Calu3 (cell line): ENCODE measurements at places on chromosomes 16 and 17. TPM values are rescaled to one million over a fixed set of nuclear protein-coding genes. Genes with fewer than 3 reads are reported as not detected.

DNA sequence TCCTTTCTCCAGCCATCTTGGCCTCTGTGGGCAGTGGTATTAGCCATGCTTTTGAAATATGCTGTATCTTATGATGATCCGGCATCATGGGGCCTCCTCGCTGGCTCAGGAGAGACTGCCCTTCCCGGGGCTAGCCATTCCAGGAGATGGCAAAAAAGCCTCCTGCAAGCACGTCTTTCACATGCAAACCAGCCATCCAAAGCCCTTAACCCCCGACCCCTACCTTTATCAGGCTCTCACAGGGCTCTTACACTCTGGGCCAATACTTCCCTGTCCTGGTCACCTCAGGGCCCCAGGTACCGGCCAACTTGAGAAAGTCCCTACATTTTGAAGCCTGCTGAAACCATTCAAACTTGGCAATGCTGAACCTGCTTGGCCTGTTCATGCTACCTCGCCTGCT, 36.4 kb downstream of the MYH13 start:
- H3K27me3 ChIP-seq: no peaks in the 10 kb centered on the region
- no peaks in the 10 kb centered on the region for H3K36me3 ChIP-seq
- no peak for DNase-seq

- H3K4me3 ChIP-seq: no peak overlapping the region
- H3K36me3 ChIP-seq: no peaks in the 10 kb centered on the region
- H3K4me1 ChIP-seq: no peaks in the 10 kb centered on the region
Measured at GRCh38 chr17:70084476-70084875, 9.5 kb downstream of the KCNJ16 start.

- no peak overlapping the region for H3K4me3 ChIP-seq
- no peak overlapping the region for H3K27ac ChIP-seq
- peaks cover 39% of the 10 kb centered on the region for H3K36me3 ChIP-seq
- H3K27me3 ChIP-seq: no peaks in the 10 kb centered on the region
- peaks cover 27% of the 10 kb centered on the region for H3K4me1 ChIP-seq
Measured at GRCh38 chr16:57258910-57259475, 13.9 kb downstream of the ARL2BP start.

DNA sequence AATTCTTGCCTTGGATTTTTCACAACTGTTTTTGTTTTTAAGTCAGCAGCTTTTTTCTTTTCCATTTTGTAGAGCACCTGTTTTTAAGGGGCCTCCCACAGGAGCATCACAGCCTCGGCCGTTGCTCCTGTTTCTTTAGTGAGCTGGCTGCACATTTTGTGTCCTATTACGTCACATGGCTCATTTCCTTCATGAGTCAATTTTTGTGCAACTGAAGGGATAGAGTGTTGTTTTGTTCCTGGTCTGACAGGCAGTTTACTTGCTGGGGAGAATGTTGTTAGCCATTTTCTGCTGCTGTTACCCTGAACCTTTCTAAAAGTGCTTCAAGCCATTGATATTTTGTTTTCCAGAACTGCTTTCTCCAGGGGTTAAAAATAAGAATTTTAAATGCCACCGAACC, 45.0 kb upstream of the CRISPLD2 start:
- H3K4me3 ChIP-seq: no peak overlapping the region
- no peaks in the 10 kb centered on the region for H3K27me3 ChIP-seq
- H3K36me3 ChIP-seq: peaks cover 53% of the 10 kb centered on the region
- H3K4me1 ChIP-seq: no peaks in the 10 kb centered on the region
- DNase-seq: no peak
- no peak overlapping the region for H3K27ac ChIP-seq

DNA sequence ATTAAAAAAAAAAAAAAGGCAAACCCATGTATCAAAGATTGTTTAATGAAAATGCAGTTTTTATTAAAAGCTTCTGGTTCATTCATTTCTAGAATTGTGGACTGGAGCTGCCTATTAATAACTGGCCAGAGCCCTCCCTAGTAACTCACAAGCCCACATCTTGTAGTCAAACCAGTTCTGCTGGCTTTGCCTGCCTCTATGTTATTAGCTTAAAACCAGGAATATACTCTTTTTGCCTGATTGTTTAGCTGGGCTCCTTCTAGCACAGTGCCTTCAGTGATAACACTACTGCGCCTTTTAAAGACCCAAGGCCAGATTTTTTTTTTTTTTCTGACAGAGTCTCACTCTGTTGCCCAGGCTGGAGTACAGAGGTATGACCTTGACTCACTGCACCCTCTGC, 26.0 kb downstream of the TAC4 start:
- no peaks in the 10 kb centered on the region for H3K27me3 ChIP-seq
- H3K36me3 ChIP-seq: peaks cover 80% of the 10 kb centered on the region
- H3K4me3 ChIP-seq: no peak overlapping the region
- peaks cover 28% of the 10 kb centered on the region for H3K4me1 ChIP-seq
- peak; percentile 75 for DNase-seq
- H3K27ac ChIP-seq: no peak overlapping the region

GRCh38 chr16:68823401-68824135, 19.8 kb upstream of the TANGO6 start:
- H3K27me3 ChIP-seq: no peaks in the 10 kb centered on the region
- DNase-seq: no peak
- H3K4me1 ChIP-seq: no peaks in the 10 kb centered on the region
- H3K4me3 ChIP-seq: no peak overlapping the region

DNA sequence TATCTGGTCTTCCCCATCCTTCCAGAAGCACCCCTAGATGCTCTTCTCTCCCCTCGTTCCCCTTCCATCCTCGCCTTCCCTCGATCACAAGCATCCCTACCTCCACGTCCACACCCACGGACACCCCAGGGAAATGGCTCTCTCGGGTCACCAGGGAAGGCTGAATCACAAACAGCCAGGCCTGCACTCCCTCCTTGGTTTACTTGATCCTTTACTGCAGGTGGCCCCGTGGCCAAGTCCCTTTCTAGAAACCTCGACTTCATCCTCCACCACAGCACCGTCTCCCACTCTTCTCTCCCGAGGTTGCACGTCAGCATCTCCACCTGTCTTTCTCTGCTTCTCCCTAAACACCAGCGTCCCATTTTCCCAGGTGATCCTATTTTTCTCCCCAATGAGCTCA, 6.5 kb upstream of the RBFOX3 start:
- H3K27me3 ChIP-seq: peaks cover 90% of the 10 kb centered on the region
- DNase-seq: no peak
- H3K36me3 ChIP-seq: no peaks in the 10 kb centered on the region
- H3K4me1 ChIP-seq: no peaks in the 10 kb centered on the region
- no peak overlapping the region for H3K4me3 ChIP-seq
- no peak overlapping the region for H3K27ac ChIP-seq

DNA sequence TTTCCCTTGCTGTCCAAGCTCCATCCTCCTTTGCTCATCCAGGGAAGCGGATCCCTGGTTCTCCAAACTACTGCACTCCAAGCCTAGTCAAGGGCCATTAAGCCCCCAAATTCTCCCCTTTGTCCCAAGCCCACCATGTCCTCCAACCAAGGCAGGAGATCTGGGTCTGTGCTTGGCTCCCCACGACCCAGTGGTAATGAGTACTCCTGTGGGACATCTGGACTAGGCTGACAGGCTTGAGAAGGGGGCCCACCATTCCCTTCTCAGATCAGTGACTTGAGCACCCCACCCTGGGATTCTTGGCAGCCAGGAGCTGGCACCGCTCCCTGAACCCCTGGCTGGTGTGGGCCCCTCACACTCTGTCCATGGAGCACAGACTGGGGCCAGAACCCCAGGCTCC, 17.1 kb downstream of the OSBPL7 start:
- peaks cover 41% of the 10 kb centered on the region for H3K27me3 ChIP-seq
- no peak for DNase-seq
- H3K4me1 ChIP-seq: peaks cover under 1% of the 10 kb centered on the region
- H3K4me3 ChIP-seq: no peak overlapping the region
- H3K27ac ChIP-seq: no peak overlapping the region

DNA sequence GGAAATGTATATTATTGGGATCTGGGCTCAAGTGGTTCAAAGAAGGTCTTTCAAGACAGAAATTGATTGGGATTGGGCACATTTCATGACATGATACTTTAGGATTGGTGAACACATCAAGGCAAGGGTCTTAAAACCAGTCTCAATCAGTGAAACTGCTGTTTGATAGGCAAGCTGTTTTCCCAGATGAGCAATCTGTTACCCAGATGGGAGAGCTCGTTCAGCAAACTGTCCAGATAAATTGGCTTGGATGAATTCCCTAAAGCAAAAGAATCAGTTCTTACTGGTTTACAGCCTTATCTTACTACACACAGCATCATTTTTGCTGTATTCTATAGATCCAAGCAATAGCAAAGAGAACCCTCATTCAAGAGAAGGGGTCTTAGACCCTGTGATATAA, 31.0 kb upstream of the CNEP1R1 start:
- no peaks in the 10 kb centered on the region for H3K36me3 ChIP-seq
- no peak overlapping the region for H3K27ac ChIP-seq
- no peak for DNase-seq
- H3K4me3 ChIP-seq: no peak overlapping the region

GRCh38 chr16:48234630-48235029, 9.5 kb upstream of the LONP2 start:
- peaks cover 6% of the 10 kb centered on the region for H3K36me3 ChIP-seq
- no peak overlapping the region for H3K27ac ChIP-seq
- H3K4me1 ChIP-seq: peaks cover 28% of the 10 kb centered on the region
- H3K4me3 ChIP-seq: no peak overlapping the region

- DNase-seq: no peak
- no peaks in the 10 kb centered on the region for H3K27me3 ChIP-seq
- no peaks in the 10 kb centered on the region for H3K36me3 ChIP-seq
- no peak overlapping the region for H3K4me3 ChIP-seq
- H3K27ac ChIP-seq: no peak overlapping the region
Measured at GRCh38 chr17:60618854-60619526, 19.0 kb downstream of the PPM1D start.

GRCh38 chr16:83403761-83404160, 404.0 kb upstream of the HSBP1 start:
- no peaks in the 10 kb centered on the region for H3K36me3 ChIP-seq
- H3K4me1 ChIP-seq: no peaks in the 10 kb centered on the region
- DNase-seq: no peak
- no peak overlapping the region for H3K4me3 ChIP-seq

- H3K4me1 ChIP-seq: no peaks in the 10 kb centered on the region
- H3K27ac ChIP-seq: no peak overlapping the region
- H3K27me3 ChIP-seq: no peaks in the 10 kb centered on the region
- DNase-seq: no peak
- no peak overlapping the region for H3K4me3 ChIP-seq
Measured at GRCh38 chr16:10728003-10728887, 15.4 kb upstream of the NUBP1 start.

GRCh38 chr17:33639103-33639880, 346.2 kb upstream of the ASIC2 start:
- no peak overlapping the region for H3K4me3 ChIP-seq
- no peak overlapping the region for H3K27ac ChIP-seq
- H3K4me1 ChIP-seq: no peaks in the 10 kb centered on the region

- H3K4me3 ChIP-seq: no peak overlapping the region
- H3K4me1 ChIP-seq: peaks cover 36% of the 10 kb centered on the region
- H3K36me3 ChIP-seq: peaks cover 17% of the 10 kb centered on the region
- no peaks in the 10 kb centered on the region for H3K27me3 ChIP-seq
Measured at GRCh38 chr16:50251375-50252081, 14.8 kb upstream of the ADCY7 start.

- no peaks in the 10 kb centered on the region for H3K27me3 ChIP-seq
- no peak overlapping the region for H3K4me3 ChIP-seq
- H3K4me1 ChIP-seq: no peaks in the 10 kb centered on the region
- H3K27ac ChIP-seq: no peak overlapping the region
Measured at GRCh38 chr17:17557796-17558195, 33.7 kb downstream of the PEMT start.

- H3K27me3 ChIP-seq: no peaks in the 10 kb centered on the region
- no peak for DNase-seq
- H3K36me3 ChIP-seq: peaks cover 4% of the 10 kb centered on the region
Measured at GRCh38 chr16:29684679-29685078, 5.7 kb downstream of the QPRT start.

Gene CD300E
- not detected in 2 replicates for total RNA-seq

Gene USP43
- 6.7 and 8.5 TPM in 2 replicates for total RNA-seq

Gene NOL3
- 33.5 and 35.7 TPM in 2 replicates for total RNA-seq

Gene IL17C
- not detected in 2 replicates for total RNA-seq

Gene KRTAP9-4
- total RNA-seq: not detected in 2 replicates

Gene LRRC36
- total RNA-seq: 7.1 and 9.2 TPM in 2 replicates

Gene CAMKK1
- total RNA-seq: 1.4 and 1.7 TPM in 2 replicates
